ENCODE measurements at places on chromosomes 11 and 22.

- DNase-seq, result no peak
Measured at GRCh38 chr11:61514050-61514917, 5.7 kb downstream of the LRRC10B start.

GRCh38 chr11:10797531-10797930 lies 11.2 kb downstream of the EIF4G2 start:
- DNase-seq, result no peak

- no peak for DNase-seq
Measured at GRCh38 chr22:19815823-19816290, 38.8 kb downstream of the GNB1L start.

DNA sequence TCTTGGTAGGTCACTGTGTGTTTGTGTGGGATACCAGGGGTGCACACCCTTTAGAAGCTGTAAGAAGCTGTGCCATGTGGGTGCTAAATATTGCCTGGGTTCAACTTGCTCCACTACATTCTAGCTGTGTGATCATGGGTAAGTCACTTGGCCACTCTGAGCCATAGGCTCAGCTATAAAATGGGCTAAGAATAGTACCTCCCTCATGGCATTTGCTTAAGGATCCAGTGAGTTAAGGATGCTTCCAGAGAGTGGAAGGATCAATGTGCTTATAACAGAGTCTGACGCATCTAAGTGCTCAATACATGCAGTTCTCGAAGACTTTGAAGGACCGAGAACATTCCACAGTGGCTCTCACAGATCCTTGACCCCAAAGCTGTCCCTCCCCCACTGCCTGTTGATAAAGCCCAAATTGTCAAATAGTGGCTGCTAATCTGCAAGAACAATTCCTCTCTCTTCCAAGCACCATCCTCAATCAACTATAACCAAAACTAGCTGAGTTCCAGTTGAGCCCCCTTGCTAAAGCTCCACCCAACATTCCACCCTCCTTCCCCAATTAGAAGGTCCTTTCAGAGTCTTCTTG lies 13.2 kb upstream of the TMPRSS6 start:
- DNase-seq, result no peak

DNA sequence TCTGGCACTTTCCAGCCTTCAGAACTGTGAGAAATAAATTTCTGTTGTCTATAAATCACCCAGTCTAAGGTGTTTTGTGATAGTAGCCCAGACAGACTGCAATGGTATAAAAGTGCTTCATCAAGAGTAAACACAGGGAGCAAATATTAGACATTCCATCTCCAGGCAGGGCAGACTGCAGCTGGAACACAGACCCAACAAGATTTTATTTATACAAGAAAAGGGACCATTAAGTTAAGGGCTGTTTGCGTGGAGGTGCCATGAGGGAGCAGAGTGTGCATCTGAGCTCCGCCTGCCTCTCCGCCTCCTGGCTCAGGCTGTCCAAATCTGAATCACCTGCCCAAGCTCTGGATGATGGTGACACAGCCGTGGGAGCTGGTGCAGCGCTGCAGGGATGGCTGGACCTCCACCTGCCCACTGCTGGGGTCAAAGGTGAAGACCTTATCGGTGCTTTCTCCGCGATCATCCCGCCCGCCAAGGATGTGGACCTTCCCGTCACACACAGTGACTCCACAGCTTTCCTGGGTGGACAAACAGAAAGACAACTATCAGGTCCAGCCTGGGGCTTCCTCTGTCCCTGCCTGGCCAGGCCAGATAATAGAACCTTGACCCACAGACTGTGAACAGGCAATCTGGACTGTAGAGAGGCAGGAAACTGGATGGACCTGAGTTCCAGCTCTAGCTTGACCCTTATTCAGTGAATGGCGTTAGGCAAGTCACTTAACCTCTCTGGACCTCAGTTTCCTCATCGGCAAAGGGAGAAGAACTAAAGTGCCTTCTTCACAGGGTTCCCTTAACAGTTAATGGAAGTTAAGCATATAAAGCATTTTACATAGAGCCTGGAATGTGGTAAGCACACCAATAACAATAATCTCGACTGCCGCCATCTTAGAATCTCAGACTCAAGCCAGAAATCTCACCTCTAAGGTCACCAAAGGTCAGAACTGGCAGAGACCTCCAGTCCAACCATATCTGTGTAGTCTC lies 10.5 kb downstream of the KLHL35 start:
- DNase-seq, result no peak

DNA sequence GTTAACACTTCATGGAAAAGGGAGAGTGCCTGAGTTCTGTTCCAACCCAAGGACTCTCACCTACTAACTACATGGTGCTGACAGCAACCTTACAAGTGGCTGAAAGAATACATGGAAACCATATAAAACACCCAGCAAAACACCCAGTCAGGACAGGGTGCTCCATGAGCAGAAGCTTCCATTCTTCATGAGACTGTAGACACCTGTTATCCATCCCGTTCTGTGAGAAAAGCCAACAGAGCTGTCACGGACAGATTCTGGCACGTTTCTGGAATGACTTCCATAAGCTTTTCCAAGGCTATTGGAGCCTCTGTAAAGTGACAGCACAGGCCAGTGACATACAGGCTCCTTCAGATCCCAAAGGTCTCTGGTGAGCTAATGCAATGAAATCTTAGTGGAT lies 23.2 kb downstream of the PRR14L start:
- no peak for DNase-seq

GRCh38 chr11:102615894-102616432 lies 9.2 kb downstream of the MMP20 start:
- DNase-seq, result no peak
